CMK (cell line): ENCODE measurements at places on chromosomes 7 and 10.
A peak's percentile ranks its signal among the peaks of the same experiment; 100 is the strongest.

DNA sequence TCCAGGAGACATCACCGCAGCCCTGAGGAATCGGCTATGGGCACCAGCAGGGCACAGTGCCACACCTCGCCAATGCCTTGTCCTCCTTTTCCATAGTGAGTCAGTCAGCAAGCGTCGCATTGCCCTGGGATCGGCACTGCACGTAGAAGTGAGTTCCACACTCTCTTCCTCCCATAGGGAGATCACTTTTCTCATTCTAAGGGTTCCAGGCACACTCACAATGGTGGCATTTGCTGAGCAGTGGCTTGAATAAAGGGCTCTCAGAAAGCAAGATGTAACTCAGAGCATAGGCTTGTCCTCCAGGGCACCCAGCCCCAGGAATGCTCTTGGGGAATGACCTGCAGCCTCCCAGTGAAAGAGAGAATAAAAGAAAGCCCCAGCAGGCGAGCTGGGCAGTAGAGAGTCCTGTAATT lies 1.1 kb upstream of the VIM start:
- DNase-seq, result no peak

- no peak for DNase-seq
These were observed 98.6 kb upstream of the PRPS1L1 start for GRCh38 chr7:18126281-18126680.

GRCh38 chr7:68507668-68508067 lies 1090.6 kb upstream of the AUTS2 start:
- no peak for DNase-seq

DNA sequence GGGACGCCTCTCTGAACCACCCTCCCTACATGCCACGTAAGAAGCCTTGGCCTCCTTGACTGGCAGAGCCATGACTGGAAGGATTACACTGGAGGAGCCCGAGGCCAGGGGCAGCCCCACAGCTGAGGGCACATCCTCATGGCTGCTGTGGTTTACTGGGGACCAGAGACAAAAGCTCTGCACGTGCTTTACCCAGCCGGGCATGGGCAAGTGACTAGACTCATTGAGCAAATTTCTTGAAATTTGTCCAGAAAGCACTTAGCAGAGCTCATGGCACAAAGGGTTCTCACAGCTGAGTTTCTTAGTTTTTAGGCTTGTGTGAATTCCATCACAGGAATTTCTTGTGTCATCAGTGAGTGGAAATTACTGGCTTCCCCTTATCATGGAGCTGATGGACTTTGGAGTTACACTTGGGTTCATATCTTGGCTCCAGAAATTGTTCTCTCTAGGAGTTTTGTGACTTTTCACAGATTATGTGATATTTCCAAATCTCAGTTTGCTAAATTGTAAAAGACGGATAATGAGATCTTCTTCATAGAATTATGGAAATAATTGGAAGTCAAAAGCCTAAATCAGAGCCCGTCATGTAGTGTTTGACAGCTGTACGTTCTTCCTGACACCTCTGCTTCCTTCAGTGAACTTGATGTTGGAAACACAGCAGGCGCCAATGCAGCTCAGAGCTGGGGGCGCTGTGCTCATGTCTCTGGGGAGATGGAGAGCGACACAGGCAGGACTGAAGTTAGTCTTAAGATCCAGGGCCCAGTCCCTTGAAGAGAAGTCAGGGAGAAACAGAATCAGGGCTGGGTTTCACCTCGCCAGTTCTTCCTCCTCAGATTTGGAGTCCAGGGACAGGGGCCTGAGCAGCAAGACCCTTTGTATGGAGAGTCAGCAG lies 47.7 kb upstream of the MGAM2 start:
- no peak for DNase-seq

- no peak for DNase-seq
These were observed 37.0 kb upstream of the EGR2 start for GRCh38 chr10:62852961-62853702.

DNA sequence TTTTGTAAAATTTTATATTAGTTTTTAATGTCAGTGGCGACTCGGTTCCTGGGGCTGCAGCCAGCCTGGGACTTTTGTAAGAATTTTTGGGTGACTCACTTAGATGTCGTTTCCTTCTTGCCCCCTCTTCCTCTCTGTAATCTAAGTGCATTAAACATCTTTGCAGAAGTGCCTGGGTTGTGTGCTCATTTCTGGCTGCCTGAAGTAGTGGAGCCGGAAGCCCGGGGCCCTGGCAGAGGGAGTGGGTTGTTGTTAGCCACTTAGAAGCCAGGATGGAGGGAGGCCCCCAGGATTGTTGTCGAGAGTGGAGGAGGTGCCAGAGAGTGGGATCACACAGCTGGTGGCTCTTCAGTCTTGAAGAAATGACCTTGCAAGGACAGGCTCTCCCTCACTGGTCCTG lies 11.0 kb upstream of the TRIM8 start:
- peak; percentile 82 for DNase-seq

GRCh38 chr7:8618441-8619070 lies 185.1 kb downstream of the NXPH1 start:
- DNase-seq, result no peak

DNA sequence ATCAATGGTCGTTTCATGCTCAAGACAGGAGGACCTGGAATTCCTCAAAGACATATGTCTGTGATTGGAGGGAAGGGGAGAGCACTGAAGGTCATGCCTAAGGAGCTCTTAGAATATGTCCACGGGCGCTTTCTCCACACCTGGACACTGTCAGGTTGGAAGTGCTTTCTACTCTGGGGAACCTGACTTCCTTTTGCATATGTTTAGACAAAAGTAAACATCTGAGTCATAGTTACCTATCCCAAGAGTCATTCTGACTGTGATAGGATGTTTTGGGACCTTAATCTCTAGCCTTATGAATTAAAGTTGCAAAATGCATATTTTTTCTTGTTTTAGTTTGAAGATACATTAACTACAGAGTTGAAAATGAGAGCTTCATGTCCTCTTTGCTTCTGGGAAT lies 251.7 kb downstream of the KLF6 start:
- no peak for DNase-seq

DNA sequence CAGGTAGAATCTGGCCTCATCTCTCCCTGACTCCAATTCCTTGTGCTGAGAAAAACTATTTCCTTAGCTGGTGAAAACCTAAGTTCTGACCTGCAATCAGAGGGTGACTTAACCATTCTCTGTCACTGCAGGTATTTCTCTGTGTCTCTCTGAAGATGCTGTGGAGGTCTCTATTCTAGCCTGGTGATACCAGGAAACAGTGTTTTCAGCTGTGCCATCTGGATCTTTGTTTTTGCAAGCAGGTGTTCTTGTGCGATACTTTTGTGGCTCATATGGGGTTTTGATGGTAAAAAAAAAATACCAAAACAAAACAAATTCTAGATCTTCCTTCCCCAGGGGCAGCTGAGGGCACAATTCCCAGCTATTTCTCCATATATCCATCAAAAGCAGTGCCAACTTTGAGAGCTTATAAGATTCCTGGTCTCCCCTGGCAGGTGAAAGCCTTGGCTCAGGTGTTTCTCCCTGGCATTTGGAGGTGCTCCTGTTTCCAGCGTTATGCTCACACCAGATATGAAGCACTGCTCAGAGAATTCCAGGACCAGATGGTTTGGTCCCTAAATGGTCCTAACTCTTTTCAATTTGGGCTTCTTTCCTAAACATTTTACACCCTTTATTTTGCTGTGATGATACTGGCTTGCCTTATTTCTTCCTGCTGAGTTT lies 9.9 kb upstream of the NPVF start:
- no peak for DNase-seq

- no peak for DNase-seq
These were observed 40.6 kb upstream of the CXCL12 start for GRCh38 chr10:44425466-44425865.
